ENCODE measurements at places on chromosomes 3 and 15.

DNA sequence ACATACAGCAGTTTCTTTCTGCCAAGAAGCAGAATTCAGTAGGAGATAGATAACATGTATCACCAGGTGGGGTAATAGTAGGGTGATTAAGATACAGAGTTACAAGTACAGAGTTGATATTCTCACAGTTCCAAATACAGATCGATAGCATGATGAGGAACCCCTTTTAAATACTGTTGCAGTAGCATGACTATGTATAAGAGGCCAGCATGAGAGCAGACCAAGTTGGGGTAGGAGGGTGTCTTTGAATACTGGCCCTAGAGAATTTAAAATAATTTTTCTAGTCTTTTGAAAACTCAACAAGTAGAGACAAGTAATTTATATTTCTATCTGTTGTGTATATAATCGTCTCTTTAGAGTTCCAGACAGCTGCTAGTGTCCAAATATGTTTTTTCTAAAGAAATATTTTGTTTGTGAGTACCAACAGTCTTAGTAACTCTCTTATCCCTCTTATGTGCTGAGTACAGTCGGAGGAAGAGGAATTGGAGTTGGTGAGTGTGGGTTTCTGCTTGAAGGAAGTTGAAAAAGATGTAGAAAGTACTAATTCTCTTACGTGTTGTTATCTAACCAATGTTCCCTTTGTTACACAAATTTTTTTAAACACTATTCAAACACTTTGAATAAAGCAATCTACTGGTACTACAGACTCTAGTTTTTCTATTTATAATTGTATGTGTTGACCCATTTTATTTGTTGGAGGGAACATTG is 30.2 kb downstream of the LYSMD4 start:
- ATAC-seq: no peak

DNA sequence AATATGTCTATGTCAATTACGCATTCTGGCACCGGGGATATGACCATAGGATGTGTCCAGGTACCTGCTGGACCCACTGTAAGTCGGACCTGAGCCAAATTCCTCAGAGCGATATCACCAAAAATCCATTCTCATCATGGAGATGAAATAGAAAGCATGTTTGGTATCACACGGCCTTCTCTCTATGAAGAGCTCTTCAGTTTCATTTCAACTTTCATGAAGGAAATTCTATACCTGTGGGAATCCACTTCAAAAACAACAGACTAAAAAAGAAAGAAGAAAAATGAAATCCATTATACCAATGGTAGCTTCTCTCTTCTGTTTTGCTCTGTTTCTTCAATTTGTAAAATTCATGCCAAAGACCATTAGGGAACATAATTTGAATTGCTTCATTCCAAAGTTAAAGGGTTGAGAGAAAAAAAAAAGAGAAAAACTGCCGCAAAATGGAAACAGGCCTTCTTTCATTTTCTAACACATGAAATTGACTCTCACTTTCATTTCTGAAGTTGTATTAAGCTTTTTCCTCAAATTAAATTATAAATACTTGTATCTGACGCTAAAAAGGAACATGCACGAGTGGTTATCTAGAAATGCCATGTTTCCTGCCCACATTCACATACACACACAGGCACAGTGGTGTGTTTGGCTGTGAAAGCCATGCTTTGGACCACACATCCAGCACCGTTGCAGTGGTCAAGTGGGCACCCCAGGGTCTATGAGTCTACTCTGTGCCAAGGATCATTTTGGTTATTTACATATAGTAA is 46.9 kb upstream of the DIPK2A start:
- no peak for ATAC-seq

DNA sequence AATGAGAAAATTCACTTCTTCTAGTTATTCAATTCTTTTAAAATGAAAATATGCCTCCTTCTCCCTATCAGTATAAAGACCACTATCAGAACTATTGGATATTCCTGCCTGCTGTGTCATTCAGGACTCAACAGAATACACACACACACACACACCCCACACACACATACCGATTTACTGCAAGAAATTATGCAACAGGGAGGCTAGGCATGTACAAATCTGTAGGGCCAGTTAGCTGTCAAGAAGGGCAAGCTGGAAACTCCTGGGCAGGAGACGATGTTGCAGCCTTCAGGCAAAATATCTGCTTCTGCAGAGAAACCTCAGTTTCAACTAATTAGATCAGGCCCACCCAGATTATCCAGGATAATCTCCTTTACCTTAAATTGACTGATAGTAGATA is 13.9 kb upstream of the RYR3 start:
- ATAC-seq: no peak

- ATAC-seq: no peak
These were observed 33.3 kb downstream of the EMC4 start for GRCh38 chr15:34258151-34258550.

DNA sequence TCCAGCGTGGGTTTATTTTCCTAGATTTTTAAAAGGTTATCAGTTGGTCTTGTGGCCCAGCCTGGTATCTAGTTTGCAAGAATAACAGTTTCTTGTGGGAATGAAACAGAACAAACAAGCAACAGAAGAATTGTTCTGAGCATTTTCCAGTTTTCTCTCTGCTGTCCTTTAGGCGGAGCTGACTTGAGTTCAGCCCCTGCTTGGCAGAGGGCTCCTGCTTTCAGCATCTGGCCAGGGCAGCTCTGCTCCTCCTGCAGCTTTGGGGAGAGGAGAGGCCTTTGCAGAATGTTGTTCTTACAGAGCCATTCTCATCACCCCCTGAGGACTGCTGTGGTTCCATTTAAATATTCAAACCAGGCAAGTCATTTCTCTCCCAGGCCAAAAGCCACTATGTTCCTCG is 117.7 kb downstream of the ALDH1A2 start:
- no peak for ATAC-seq

DNA sequence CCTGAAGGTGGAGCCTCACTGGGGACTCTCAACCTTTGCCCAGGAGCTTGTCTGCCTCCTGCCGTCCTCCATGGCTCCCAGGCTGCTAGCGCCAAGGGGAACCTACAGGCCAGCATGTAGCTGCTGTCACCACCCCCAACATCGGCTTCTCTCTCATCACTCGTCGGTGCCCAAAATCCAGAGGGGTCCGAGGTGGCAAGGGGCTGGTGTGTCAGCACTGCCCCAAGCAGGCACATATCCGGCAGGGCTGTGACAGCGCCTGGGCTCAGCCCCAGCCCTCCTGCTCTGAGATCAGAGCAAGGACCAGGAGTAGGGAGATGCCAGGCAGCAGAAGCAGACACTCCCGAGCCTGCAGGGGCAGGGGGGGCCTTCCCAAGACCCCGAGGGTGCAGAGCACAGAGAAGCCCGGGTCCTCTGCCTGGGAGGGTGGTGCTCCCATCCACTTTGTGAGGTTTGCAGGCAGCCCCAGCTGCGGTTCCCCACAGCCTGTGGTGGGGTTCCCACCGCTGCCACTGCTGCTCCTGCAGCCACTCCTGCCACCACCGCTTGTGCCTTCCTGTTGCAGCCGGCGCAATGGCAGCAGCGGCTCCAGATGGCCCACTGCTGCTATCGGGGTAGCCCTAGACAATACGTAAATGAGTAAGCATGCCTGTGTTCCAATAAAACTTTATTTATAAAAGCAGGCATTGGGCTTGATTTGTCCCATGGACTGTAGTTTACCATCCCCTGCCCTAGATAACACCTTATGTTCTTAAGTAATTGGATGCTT is 451.0 kb downstream of the EPHA6 start:
- ATAC-seq: no peak

GRCh38 chr3:124498891-124499290 is 231.4 kb upstream of the UMPS start:
- ATAC-seq: no peak

GRCh38 chr3:184740509-184741258 is 28.8 kb upstream of the MAGEF1 start:
- peak; percentile 57 for ATAC-seq

- no peak for ATAC-seq
These were observed 32.8 kb upstream of the UBE2E2 start for GRCh38 chr3:23170291-23170690.

GRCh38 chr3:43036621-43037423 is 57.7 kb downstream of the GASK1A start:
- ATAC-seq: no peak

- peak; percentile 57 for ATAC-seq
These were observed 960 bp downstream of the THBS1 start for GRCh38 chr15:39581793-39582285.

DNA sequence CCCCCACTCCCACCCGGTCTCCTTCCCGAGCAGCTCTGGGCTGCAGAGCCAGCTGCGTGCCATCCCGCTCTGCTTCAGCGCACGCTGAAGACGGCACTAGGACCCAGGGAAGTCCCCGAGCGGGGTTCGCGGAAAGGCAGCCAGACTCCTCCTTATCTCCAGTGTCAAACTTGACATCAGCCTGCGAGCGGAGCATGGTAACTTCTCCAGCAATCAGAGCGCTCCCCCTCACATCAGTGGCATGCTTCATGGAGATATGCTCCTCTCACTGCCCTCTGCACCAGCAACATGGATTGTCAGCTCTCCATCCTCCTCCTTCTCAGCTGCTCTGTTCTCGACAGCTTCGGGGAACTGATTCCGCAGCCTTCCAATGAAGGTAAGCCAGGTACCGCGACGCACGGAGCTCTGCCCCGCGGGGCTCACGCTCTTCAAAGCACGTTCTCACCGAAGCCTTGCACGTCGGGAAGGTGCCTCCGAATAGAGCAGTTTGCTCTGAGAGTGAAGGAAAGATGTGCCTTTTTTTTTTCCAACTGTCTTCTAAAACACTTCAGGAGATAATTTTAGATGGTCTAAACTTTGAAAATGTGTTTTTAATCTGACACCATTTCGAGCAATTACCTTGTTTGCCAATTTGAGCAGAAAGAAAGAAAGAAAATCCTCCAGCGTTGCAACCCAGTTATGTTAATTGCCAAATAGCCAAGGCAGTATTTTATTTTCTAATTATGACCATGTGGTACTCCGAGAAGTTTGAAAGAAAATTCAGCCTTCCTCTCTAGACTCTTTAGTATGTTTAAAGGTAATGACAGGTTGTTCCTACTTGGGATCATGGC is at the start of gene EPHA3:
Gene EPHA3 (plus strand): TSS at position 161 of the 830 bp plus-strand sequence. CDS start 128 bp downstream, at position 289.
- peak; percentile 98 for ATAC-seq

DNA sequence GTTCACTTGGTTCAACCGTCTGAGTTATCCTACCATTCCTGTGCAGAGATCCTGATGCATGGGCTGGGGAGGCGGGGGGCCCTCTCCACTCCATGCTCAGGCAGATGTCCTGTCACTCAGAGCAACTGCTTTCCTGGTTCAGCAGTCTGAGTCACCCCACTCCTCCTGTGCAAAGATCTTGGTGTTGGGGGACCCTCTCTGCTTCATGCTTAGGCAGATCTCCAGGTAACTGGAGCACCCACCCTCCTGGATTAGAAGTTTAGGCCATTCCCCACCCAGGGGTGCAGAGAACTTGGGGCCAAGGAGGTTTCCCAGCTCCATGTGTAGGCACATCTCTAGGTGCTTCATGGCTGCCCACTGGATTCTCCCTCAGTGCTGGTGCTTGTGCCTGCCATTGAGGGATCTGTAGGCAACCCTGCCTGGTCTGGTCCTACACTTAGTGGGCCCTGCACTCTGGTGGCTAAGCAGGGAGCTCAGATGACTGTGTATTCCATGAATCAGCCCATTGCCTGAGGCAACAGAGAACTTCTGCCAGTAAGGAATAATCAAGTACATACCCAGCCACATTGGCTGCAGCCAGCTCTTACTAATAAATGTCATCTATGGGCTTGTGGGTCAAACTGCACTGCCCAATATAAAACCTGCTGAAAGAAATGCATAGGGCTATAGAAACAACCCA is 465.4 kb upstream of the THBS1 start:
- no peak for ATAC-seq

- ATAC-seq: no peak
These were observed 237.7 kb downstream of the VPS13C start for GRCh38 chr15:61822511-61822910.

DNA sequence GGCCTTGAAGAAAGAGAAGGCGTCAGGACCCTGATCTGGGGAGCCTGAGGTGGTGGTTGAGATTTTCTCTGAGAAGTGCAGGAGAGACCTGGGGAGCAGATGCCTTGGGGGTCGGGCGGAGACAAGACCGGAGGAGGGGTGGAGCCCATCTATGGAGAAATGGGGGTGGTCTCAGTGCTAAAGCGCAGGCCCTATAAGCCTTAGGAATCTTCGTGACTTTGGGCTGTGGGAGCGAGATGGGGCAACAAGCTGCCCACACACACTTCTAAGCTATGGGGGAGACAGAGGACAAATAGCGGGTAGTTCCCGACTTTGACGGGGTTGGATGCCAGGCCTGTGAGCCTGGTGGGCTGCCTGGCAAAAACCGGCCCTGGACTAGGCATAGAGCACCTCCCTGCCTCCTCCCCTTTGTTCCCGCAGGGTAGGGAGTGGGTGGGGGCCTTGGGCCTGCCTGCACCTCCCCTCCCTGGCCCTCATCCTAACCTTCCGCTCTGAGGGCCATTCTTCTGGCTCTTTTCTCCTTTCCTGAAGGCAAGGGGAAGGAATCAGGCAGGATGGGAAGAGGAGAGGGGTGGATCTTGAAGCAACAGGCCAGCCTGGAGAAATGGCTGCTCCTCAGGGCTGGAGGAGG is 880 bp downstream of the NISCH start:
- ATAC-seq: peak; percentile 68

DNA sequence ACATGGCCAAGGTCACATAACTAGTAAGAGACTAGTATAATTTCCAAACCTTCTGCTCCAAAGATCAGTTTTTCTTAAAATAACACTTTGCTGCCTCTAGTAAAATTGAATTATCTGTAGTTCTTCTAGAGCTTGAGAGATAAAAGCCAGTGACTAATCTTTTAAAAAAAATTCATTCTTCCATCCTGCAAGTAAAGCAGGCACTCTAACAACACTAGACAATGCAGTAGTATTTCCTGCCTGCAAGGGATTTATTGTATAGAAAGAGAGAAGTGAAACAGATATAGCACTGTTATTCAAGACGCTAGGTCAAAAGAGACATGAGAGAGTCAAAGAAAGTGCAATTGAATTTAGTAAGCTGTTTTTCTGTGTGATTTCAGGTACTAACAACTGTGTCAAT is 159.5 kb upstream of the TBC1D5 start:
- peak; percentile 51 for ATAC-seq

DNA sequence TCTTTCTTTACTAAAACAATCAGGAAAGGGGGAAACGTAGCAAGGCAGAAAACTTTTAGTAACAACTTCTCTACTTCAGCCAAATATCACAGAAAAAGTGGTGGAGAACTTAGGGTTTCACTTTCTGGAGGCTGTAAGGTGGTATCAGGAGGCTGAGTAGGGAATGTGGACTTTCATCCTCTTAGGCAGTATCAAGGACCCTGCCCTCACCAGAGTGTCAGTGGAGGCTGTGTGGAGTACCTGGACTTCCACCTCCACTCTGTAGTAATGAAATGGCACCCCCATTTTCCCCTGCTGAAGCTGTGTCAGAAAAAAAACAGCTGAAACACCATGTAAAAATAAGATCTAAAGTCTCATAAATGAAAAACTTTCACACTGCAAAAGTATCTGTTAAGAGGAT is 11.2 kb upstream of the HHLA2 start:
- no peak for ATAC-seq

GRCh38 chr3:133278260-133279043 is 121.4 kb upstream of the BFSP2 start:
- no peak for ATAC-seq

- no peak for ATAC-seq
These were observed 261.4 kb upstream of the C2CD4B start for GRCh38 chr15:62426387-62426956.

GRCh38 chr3:116614795-116615362 is 94.7 kb upstream of the TUSC7 start:
- ATAC-seq: peak; percentile 77

Measured in SK-N-SH treated with all-trans-retinoic acid at 6 μM for 48 hours (cell line).